Astrocyte of the hippocampus (primary cell): ENCODE measurements at places on chromosomes 1 and 21.

GRCh38 chr1:218112862-218113261 is 172.2 kb upstream of the RRP15 start:
- DNase-seq = no peak

- no peak for DNase-seq
Observed at GRCh38 chr1:90716552-90717355, at the start of gene BARHL2. BARHL2 (minus strand) TSS chr1:90717302; CDS start chr1:90717195, 107 bp downstream.

DNA sequence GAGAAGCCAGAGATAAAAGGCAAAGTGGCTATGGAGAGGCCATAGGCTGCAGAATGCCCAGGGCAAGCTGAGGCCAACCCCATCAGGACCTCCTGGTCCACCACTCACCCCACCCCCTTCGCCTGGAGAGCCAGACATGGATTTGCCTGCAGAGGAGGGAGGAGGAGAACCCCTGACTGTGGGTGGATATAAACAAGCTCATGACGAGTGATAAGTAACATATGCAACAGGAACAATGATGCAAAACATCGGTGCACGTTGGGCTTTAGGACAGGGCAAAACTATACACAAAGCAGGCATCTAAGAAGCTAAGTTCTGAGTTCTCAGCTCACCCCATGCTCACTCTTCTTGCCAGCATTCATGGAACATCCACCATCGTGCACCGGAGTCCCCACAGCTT is 150.3 kb downstream of the ETS2 start:
- no peak for DNase-seq

- no peak for DNase-seq
Observed at GRCh38 chr1:55313903-55314302, 98.7 kb upstream of the USP24 start.

GRCh38 chr1:204107892-204108291 is 35.0 kb downstream of the SOX13 start:
- DNase-seq = no peak

- no peak for DNase-seq
Observed at GRCh38 chr1:224523676-224524075, 89.1 kb upstream of the WDR26 start.

GRCh38 chr1:213260311-213261075 is 209.5 kb downstream of the RPS6KC1 start:
- no peak for DNase-seq

DNA sequence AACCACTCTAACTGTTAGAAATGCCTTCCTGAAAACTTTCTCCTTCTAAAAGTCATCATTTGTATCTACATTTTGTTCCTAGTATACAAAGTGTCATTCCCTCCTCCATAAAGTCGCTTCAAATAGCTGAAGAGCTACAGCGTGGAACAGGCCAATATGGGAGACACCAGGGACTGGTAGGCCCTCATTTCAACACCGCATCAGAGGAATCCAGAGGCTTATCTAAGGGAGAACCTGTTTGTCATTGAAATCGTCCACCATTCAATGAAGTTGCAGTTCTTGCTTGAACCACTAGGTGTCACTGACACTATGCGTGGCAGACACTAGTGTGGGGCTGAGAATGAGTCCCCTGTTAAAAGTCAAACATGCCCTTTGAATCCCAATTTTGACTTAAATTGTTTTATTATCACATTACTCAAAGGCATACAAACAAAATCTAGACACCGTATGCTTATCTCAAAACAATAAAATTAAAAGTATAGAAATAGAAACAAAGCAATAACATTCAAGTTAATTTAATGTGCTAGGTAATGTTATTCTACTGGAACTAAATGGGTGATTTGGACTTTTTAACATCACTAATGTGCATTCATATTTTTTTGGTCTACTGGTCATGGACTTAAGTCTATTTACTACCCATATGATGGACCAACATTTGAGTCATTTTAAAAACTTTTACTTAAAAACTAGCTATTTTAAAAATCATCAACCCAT is 182.3 kb downstream of the FCRL5 start:
- peak; percentile 55 for DNase-seq

DNA sequence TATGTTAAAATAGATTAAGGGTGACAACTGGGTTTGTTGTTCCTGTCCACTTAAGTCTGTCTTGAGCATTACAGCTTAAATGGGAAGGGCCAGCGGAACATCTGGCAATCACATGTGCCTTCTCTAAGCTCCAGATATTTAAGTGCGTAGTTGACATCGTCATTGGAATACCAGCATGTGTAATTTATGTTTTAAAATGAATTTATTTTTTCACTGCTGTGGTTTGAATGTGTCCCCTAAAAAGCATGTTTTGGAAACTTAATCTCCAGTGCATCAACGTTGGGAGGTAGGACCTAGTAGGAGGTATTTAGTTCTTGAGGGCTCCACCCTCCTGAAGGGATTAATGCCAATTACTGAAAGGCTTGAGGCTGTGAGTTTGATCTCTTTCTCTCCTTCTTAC is 13.4 kb downstream of the ZCCHC17 start:
- DNase-seq = no peak

GRCh38 chr21:31354604-31355443 is 10.8 kb upstream of the TIAM1 start:
- peak; percentile 95 for DNase-seq

- DNase-seq = no peak
Observed at GRCh38 chr1:114702737-114703136, 7.4 kb upstream of the AMPD1 start.

DNA sequence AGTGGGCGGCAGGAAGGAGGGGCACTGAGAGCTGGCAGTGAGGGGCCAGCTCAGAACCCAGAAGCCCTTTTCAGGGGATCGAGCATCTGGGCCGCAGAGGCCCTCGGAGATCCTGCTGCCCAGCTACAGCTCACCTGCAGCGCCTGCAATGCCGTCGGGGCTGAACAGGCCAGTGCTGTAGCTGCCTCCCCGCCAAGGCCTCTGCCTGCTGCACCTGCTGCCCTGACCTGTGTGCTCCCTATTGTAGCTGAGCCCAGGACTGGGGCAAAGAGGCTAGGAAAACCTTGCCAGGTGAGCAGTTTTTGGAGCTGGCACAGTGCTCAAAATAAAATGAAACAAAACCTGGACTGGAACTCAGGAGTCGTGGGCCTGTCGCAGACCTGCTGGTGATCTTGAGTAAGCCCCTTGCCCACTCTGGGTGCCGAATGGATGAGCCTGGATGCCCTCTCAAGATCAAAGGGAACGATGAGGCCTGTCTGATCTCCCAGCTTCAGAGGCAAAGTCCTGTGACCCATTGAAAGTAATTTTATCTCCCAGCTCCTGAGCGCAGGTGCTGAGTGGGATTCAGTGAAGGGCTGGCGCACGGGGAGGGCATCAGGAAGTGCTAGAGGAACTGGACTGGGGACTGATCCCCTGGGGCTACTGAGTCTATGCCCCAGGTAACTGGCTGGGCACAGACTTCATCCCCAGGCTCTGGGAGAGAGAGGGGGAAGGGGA is 154.6 kb downstream of the FOXD2 start:
- no peak for DNase-seq

DNA sequence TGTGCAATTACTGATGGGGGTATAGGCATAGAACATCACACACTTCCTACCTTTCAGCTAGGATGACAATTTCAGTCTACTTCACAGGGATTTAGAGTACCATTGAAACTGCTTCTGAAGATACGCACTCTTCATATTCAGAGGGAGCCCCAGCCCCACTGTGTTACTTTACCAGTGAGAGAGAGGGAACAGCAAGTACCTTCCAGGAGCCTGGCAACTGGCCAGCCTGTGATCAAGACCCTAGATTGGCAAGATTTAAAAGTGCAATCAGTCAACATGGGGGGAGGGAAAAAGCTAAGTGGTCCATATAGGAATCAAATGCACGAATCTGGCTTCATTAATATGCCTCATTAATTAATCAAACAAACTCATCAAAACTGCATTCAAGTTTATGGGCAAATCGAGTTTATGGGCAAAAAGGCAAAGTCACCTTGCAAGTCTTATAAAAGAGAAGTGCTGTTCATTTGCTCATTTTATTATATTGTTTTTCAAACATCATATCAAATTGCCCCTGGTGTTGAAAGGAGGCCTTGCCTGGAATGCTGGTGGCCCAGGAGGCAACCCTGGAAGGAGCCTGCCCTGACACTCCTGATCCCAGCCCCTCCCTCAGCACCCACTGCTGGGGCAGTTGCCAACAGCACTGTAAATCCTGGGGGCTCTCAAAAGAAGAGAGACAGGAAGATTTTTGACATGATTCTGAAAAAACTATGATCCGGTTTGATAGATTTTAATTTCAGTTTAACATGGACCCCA is 184.9 kb upstream of the DPT start:
- no peak for DNase-seq

GRCh38 chr1:223039990-223040389 is 103.1 kb downstream of the TLR5 start:
- no peak for DNase-seq

GRCh38 chr1:222104694-222105392 is 363.0 kb upstream of the DUSP10 start:
- DNase-seq = no peak

DNA sequence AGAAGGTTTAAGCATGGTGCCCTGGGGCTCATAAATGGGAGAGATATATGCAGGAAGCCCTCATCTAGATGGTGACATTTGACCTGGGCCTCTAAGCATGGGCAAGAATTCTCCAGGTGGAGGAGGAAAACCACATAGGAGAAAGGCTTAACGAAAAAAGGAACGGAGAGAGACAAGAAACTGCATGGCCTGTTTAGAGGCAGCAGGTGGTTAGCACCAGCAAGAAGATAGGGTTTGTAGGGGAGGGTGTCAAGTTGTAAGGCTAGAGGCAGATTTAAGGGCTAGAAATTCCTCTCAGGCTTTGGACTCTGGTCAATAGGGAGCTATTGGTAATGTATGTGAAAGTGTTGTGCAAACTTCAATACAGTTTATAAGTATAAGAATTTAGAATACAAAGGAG is 8.2 kb upstream of the MAPKAPK2 start:
- no peak for DNase-seq

DNA sequence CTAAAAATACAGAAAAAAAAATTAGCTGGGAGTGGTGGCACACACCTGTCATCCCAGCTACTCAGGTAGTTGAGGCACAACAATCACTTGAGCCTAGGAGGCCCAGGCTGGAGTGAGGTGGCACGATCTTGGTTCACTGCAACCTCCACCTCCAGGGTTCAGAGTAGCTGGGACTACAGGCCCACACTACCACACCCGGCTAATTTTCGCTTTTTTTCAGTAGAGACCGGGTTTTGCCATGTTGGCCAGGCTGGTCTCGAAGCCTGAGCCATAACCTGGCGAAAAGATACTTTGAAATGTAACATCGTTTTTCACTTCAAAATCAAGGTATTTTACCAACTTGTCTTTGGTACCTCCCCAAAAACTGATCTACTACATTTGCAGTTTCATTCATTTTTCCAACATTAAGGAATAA is 6.1 kb downstream of the GAS5 start:
- DNase-seq = no peak

DNA sequence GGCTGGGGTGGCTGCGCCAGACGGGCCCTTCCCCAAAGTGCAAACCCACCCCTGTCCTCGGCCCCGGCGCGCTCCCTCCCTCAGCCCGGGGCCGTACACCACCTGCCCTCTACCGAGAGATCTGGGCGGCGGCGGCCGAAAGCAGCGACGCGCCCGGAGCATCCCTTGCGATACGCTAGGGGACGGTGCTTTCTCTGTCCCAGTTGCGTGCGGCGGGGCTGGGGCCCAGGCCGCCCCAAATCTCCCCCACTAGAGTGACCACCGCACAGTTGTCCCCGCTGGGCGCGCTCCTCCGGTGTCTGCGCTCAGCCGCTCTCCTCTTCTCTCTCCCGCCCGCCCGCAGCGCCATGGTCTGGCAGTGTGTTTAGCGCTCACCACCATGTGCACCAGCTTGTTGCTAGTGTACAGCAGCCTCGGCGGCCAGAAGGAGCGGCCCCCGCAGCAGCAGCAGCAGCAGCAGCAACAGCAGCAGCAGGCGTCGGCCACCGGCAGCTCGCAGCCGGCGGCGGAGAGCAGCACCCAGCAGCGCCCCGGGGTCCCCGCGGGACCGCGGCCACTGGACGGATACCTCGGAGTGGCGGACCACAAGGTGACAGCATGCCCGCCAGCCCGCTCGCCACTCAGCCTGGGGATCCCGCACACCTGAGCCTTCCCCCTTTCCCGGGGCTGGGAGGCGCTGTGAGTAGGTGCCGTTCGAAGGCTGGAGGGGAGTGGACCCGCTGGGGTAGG is 1.0 kb downstream of the ST6GALNAC5 start:
- peak; percentile 79 for DNase-seq

DNA sequence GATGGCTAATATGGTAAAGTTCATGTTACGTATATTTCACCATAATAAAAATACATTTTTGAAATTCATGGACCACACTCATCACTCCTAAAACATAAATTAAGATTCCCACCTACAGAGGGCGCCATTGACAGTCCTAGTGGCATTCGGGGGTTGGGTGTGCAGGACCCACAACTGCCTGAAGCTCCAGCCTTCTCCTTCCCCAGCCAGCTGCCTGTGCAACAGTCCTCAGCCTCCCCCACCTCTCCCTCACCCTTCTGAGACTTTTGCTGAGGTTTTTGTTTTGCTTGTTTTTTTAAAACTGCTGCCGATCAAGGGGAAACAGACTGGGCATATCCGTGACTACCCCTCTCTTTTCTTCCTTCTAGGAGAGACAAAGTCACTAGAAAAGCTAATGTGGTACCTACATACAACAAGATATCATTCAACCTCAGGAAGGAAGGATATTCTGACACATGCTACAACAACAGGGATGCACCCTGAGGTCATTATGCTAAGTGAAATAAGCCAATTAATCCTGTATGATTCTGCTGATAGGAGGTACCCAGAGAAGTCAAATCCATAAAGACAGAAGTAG is 9.2 kb upstream of the EVA1C start:
- DNase-seq = peak; percentile 87
